Cardiac fibroblast (primary cell): ENCODE measurements at places on chromosomes 16 and 17.

DNA sequence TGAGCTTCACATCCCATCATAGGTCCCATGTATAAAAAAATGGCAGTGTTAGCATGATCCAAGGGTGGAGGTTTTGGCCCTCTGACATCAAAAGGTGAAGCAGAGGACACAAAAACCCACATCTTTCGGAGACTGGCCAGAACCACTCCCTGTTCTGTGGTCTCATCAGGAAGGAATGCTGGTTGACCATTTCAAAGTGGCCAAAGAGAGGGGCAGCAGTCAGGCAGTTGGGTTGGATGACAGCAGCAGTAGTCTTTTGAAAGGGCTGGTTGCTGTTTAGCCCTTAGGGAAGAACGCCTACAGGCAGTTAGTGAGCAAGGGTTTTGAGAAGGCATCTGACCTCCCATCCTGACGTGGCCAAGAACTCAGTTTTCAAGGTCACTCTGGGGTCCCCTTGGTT, 40.5 kb downstream of the LCMT1 start:
- peak; percentile 51 for DNase-seq

DNA sequence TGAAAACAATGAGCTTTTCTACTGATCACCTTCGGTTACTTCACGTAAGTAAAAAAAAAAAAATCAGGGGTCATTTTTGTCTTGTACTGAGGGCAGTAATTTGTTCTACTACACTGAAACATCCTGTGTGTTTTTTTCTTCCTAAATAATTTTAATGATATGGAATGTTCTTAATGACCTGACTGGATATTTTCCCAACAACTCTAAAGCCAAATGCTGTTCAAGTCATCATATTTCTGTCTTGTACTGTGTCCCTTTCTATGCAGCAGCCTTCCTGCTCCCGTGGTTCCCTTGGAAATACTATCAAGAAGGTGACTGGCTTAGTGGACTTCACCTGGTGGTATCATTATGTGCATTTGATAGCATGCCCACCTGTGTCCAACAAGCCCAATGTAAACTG, 10.8 kb upstream of the CDR2 start:
- DNase-seq: no peak

GRCh38 chr17:57356153-57356718, 99.9 kb downstream of the MSI2 start:
- DNase-seq: no peak

DNA sequence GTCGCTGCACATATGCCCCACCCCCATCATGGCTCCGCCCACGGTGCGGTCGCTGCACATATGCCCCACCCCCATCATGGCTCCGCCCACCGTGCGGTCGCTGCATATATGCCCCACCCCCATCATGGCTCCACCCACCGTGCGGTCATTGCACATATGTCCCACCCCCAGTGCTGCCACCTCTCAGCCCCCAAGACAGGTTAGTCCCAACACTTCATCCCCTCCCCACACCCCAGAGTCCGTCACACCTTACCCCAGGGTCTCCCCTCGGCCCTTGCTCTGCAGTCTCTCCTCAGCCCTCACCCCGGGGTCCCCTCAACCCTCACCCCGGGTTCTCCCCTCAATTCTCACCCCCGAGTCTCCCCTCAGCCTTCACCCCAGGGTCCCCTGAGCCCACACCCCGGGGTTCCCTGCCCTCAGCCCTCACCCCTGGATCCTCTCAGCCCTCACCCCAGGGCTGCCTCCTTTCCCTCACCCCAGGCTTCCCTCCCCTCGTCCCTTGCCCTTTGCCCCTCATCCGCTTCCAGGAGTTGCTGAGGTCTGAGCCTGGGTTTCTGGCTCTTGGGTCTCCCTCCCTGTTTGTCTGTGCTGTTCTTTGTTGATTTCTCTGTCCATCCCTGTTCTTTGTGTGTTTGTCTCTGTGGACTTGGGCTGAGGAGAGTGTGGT, 25.6 kb downstream of the TPSG1 start:
- DNase-seq: no peak

GRCh38 chr17:59105852-59106462, 723 bp downstream of the TRIM37 start:
- DNase-seq: peak; percentile 56

DNA sequence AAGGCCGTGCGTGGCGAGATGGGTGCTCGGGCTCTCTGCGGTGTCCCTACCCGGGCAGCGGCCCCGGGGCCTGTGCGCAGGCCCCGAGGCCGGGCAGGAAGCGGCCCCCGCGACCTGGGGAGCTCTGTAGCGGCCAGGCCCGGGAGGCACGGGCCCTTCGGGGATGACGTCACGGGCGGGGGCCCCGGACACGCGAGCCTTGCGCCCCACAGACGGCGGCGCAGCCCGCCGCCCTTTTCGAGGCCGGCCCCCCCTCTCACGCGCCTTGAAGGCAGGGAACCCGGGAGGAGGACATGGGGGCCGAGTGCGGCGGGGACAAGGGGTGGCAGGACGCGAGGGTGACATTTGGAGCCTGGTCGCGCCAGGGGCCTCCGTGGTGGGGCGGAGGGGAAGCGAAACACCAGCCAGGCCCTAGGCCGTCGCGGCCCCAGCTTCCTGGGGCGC, 1.1 kb downstream of the RAI1 start:
- DNase-seq: peak; percentile 36

- no peak for DNase-seq
Measured at GRCh38 chr17:65301184-65301583, 164.0 kb downstream of the RGS9 start.

GRCh38 chr16:26987597-26988010, 79.1 kb upstream of the C16orf82 start:
- DNase-seq: peak; percentile 45

DNA sequence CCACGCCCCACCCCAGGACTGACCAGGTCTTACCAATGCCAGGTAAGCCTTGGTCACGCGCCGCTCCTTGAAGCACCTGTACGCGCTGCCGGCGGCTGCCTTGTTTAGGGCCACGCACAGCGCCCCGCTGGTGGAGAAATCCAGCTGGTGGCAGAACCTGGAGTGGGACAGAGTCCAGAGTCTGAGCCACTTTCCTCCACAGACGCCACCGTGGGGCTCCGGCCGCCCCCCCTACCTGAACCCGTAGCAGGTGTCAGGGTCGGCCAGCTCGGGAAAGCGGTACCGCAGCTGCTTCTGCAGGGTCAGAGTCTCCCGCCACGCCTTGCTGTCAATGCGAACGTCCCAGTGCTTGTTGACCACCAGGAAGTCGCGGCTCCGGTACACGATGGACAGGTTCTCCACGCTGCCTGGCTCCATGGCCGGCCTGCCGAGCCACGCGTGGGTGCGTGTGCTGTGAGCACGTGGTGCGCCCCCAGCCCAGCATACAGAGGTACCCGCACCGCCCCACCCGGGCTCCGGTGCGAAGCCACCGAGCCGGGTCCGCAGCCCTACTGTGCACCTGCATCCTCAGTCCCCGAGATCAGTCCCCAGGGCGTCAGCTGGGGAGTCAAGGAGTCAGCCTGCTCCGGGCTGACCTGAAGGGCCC, 737 bp downstream of the RPUSD1 start:
- DNase-seq: no peak

DNA sequence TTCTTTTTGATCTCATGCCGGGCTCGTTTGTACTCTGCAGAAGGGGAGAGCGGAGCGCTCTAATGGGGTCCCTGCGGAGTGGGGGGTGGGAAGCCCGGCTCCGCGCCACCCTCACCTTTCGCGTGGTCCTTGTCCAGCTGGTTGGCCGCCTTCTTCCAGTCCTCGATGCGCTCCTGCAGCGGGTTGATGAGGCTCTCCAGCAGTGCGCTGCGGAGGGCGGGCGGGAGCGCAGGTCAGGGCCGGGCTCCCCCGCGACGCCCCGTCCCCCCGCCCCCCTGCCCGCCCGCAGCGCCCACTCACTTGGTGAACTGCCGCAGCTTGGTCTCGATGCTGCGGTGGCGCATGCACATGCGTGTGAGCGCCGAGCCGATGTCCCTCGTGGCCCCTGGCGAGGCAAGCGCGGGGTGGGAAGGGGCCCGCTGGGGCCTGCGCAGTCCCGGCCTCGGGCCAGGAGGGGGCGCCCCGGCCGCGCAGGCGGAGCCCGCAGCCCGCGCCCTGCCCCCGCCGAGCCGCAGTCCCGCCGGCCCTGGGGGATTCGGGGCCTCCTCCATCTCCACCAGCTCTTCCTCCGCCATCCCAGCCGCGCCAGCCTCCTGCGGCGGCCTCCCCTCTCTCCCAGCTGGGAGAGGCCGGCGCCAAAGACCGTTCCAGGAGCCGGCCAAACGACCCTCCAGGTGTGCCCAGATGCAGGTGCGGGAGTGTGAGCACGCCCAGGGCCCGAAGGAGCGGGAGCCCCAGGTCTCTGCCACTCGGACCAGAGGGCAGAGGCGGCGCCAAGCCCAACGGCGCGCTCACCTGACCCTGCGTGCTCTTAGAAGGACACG, 6.0 kb downstream of the MTSS2 start:
- no peak for DNase-seq

DNA sequence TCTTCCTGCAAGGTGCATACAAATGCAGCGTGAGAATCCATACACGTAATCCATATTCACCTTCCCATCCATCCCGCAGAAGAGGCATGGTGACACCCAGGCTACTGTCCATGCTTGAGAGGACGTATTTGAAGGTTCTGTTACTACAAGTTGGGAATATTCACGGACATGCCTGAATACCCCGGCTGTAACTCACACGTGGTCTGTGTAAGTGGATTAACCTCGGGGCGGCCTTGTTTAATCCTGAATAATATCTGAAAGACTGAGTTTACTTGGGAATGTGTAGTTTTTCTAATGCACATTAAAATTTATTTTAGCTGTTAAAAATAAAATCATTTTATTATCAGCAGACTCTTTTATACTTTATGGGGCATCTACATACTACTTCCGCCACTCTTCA, 13.1 kb downstream of the CPSF4L start:
- DNase-seq: no peak

DNA sequence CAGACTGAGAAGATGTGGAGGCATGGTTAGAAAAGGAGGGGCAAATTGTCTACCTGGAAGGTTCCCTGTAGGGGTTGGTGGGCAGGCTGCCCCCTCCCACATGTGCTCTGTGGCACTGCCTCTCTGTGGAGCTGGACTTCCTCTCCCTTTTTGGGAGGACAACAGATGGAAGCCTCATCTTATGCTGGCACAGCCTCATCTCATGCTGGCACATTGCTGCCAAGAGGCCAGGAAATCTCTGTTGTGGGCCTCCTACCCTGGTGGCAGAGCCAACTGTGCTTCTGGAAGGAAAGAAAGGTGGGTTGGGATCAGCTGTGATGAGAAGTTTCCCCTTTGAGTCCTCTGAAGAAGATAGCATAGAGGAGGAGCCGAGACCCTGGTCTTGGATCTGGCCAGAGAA, 19.7 kb upstream of the BRD7 start:
- no peak for DNase-seq

- peak; percentile 31 for DNase-seq
Measured at GRCh38 chr16:27625050-27625697, 75.2 kb downstream of the KATNIP start.

DNA sequence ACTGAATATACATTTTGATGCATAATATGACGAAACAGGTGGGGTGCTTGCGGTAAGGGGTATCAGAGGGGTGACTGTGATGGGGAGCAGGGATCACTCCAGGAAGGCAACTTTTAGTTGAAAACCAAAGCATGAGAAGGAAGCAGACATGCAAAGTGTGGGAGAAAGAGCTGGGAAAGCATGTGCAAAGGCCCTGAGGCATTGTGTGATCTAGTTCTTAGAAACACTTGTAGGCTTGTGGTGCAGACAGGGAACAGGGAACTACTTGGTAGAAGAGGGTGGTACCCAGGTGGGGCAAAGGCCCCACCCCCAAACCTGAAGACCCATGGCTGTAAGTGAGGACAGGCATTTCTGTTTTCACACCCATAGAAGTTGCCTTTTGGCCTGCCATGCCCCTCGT, 459.9 kb upstream of the EEF2KMT start:
- no peak for DNase-seq

GRCh38 chr17:81295676-81296381, 722 bp upstream of the SLC38A10 start:
- DNase-seq: peak; percentile 46

GRCh38 chr16:74896389-74897370, 88.2 kb downstream of the WDR59 start:
- DNase-seq: peak; percentile 73

- no peak for DNase-seq
Measured at GRCh38 chr17:70130289-70130688, 39.0 kb upstream of the KCNJ2 start.

DNA sequence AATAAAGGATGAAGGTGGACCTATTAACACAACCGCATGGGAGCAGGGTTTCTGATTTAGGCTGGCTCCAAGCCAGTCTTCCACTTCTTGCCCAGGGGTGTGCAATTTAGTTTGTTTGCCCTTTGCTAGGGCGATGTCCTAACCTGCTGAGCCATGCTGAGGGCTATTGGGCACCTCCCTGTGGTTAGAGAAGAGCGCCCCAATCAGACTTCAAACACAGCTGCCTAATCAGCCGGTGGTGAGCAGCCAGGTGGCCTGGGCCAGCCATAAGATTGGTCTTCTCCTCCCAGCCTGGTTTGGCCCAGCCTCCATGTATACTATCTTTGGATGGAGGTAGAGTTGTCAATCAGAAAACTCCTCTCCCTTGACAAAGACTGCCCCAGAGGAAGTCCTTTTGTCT, 15.7 kb downstream of the TMEM94 start:
- no peak for DNase-seq

DNA sequence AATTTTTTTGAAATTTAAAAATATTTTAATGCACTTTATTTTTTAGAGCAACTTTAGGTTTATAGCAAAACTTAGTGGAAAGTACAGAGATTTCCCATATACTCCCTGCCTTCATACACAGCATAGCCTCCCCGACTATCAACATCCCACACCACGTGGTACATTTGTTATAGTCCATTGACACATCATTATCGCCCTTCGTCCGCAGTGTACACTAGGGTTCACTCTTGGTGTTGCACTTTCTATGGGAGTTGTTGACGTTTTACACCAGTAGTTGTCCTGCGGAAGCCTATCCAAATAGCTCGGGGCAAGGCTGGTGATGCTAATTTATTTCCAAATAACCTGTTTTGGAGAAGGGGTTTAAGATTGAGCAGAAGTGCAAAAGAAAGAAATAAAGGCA, 52.6 kb downstream of the MYH3 start:
- no peak for DNase-seq

DNA sequence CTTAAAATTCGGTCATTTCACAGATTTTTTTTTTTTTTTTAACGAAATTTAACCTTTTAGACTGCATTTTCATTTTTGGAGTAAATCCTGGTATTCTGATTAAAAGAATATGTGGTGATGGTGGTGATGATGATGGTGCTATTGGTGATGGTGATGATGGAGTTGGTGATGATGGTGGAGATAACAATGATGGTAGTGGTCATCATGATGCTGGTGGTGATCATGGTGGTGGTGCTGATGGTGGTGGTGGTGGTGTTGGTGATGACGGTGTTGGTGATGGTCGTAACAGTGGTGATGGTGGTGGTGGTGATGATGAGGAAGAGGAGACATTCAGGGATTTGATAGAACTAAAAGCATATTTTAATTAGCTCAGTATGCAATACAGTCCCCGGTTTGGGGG, 84.0 kb downstream of the TNRC6C start:
- DNase-seq: no peak

- no peak for DNase-seq
Measured at GRCh38 chr17:82754297-82755208, 2.7 kb downstream of the TBCD start.
